ENCODE measurements at places on chromosomes 6 and 20.

- no peak for DNase-seq
- H3K4me3 ChIP-seq: no peak overlapping the region
- H3K4me1 ChIP-seq: no peaks in the 10 kb centered on the region
- H3K27ac ChIP-seq: no peak overlapping the region
- H3K27me3 ChIP-seq: no peaks in the 10 kb centered on the region
Observed at GRCh38 chr6:41759905-41760579, 12.8 kb upstream of the PGC start.

- no peak overlapping the region for H3K4me3 ChIP-seq
- H3K4me1 ChIP-seq: no peaks in the 10 kb centered on the region
- H3K27me3 ChIP-seq: no peaks in the 10 kb centered on the region
- DNase-seq: no peak
Observed at GRCh38 chr6:166456395-166457156, 73.8 kb upstream of the MPC1 start.

GRCh38 chr6:135170849-135171248 is 10.3 kb upstream of the MYB start:
- no peaks in the 10 kb centered on the region for H3K4me1 ChIP-seq
- no peak for DNase-seq
- no peaks in the 10 kb centered on the region for H3K36me3 ChIP-seq

DNA sequence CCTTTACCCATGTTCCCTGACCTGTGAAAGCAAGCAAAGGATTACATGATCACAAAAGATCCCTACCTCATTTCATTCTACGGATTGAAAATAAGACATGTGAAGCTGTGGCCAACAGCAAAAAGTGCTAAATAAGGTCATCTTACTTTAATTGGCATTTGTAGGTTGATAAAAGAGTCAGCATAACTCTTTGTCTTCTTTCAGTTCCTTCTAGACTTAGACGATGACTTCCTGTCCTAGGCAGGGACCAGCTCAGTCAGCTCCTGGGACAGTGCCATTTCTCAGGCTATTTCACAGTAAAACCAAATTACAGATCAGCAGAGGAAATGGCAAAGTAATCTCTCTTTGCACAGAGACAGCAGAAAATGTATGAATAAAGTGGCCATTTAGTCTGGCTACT is 480.7 kb downstream of the RFPL4B start:
- no peak for DNase-seq
- H3K27me3 ChIP-seq: no peaks in the 10 kb centered on the region

- DNase-seq: no peak
- no peaks in the 10 kb centered on the region for H3K4me1 ChIP-seq
- H3K27me3 ChIP-seq: no peaks in the 10 kb centered on the region
- no peak overlapping the region for H3K4me3 ChIP-seq
- H3K27ac ChIP-seq: no peak overlapping the region
Observed at GRCh38 chr6:39593646-39594045, 131.6 kb downstream of the KIF6 start.

DNA sequence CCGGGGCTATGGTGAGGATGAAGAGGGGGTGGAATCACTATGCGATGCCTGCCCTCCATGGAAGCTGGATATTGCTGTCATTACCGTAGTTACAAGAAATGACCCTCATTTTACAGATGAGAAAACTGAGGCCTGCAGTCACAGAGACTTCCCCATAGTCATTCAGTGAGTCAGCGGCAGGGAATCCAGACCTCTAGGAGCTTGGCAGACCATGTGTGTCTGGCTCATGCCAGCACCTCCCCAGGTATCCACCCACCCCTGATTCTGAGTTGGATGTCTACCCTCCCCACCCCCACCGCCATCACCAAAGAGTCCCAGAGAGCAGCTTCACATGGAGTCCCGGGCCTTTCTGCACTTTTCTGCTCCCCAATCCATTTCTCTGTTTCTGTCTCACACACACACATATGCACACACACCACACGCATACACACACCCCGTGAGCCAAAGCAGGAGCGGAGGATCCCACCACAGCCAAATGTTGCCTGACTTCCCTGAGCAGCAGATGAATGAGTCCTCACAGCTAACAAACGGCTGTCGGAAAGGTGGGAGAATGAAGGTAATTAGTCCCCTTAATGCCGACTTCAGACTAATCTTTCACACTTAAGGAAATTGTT is 24.8 kb downstream of the CDH22 start:
- no peak overlapping the region for H3K27ac ChIP-seq
- H3K4me1 ChIP-seq: no peaks in the 10 kb centered on the region
- no peak for DNase-seq
- H3K27me3 ChIP-seq: peaks cover 3% of the 10 kb centered on the region
